ENCODE measurements at places on chromosomes 3 and 15. TPM values are rescaled to one million over a fixed set of nuclear protein-coding genes. Genes with fewer than 3 reads are reported as not detected.

Gene CMTM7
- polyA plus RNA-seq = 33.7 TPM

Gene NUTM1
- not detected for polyA plus RNA-seq

Gene CACNA2D3
- polyA plus RNA-seq = 0.41 TPM

Gene SCN5A
- polyA plus RNA-seq = 1.9 TPM

Gene GAP43
- 0.51 TPM for polyA plus RNA-seq

DNA sequence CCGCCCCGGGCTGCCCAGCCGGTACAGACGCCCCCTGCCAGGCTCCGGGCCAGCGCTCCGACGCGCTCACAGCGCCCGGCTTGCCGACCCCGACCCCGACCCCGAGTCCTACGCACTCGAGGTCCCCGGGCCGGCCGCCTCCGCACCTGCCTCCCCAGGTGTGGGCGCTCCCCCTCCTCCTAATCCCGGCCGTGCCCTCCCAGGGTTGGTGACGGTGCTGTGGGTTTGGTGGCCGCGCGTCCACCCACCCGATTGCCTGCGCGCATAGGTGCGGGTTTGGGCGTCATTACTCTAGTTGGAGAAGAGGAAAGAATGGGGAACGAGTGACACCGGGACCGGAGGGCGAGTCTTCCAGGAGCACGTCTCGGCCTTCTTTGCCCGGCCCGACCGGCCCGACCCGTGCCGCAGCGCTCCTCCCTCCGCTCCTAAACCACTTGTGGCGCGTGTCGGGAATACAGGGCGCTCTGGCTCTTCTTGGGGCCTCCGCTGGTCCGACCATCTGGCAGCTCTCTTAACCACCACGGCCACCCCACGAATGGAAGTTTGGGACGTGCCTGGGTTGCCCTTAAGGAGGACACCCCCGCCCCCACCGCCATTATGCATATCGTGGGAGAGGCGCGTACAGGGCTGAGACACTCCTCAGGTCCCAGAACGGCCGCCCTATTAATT lies 810 bp upstream of the THRB start:
- DNase-seq = no peak

DNA sequence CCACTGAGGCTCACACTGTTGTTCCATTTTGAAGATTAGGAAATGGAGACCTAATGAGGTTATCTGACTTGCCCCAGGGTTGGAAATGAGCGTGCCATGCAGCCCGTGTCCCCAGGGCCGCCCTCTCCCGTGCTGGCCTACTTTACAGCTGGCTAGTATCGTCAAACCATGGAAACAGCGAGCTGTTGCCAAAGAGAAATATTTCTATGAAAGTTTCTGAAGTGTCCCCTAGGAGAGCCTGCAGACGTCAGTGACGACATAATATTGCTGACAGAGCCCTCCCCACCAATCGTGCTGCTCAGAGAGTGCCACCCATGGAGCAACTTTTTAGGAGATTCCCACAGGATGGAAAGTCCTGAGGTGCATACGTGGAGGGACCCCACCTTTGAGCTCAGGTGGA lies 11.2 kb upstream of the FAM174B start:
- DNase-seq = no peak

- peak; percentile 71 for DNase-seq
Measured at GRCh38 chr3:87088993-87089841, 98.3 kb upstream of the VGLL3 start.

DNA sequence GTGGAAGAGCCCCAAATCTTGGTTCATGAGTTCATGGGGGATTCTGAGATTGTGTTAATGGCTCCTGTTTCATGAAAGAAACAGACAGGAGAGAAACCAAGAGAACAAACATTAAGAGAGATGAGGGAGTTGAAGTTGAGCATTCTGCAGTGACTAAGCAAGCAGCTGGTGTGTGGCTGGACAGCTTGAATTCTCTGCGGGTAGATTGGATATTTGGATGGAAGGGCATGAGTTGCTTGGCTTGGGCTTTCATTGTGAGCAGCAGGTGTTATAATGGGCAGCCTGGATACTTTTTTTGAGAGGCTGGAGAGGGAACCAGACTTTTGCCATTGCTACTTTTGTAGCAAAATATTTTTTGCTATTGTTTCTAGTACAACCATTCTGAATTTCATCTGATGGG lies 346.8 kb upstream of the SATB1 start:
- no peak for DNase-seq

DNA sequence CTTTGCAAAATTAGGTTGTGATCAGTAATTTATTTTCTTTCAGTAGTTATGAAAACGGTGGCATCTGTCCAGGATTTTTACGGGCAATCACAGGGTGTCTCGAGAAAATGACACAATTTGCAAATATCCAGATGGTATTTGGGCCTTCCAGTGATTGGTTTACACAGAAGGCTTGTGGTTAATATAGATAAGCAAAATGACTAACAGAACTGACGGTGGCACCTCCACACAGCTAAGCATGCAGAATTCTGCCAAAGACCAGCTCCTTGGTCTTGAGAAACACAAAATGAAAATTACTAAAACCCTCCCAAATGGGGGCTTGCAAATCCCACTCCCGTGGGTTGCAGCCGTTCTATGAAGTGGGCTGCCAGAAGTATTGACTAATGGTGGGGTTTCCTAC lies 5.5 kb downstream of the ARHGEF3 start:
- DNase-seq = peak; percentile 61

GRCh38 chr3:143751643-143752178 lies 96.6 kb downstream of the SLC9A9 start:
- no peak for DNase-seq

DNA sequence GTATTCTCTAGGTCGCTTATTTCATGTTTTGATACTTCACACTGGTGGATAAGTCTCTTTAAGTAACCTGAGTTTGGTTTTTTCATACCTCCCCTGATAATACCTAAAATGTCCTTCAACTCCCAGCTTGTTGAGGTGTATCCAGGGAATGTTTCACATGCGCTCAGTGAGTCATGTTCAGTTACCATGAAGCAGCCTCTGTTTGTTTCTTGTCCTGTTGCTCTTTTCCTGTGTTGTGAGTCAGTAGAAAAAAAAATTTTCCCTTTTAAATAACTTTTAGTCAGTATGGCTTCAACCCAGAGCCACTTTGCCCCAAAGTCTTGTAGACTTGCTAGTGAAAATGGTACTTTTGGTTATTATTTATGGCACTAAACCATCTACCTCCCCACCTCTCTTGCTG lies 278.4 kb upstream of the ZPLD1 start:
- DNase-seq = peak; percentile 95
